ENCODE measurements at places on chromosomes 6 and 20. TPM values are rescaled to one million over a fixed set of nuclear protein-coding genes. Genes with fewer than 3 reads are reported as not detected.

The HLA-DOB gene
- total RNA-seq: under 0.01 TPM

The PRICKLE4 gene
- total RNA-seq: 6.4 TPM

DNA sequence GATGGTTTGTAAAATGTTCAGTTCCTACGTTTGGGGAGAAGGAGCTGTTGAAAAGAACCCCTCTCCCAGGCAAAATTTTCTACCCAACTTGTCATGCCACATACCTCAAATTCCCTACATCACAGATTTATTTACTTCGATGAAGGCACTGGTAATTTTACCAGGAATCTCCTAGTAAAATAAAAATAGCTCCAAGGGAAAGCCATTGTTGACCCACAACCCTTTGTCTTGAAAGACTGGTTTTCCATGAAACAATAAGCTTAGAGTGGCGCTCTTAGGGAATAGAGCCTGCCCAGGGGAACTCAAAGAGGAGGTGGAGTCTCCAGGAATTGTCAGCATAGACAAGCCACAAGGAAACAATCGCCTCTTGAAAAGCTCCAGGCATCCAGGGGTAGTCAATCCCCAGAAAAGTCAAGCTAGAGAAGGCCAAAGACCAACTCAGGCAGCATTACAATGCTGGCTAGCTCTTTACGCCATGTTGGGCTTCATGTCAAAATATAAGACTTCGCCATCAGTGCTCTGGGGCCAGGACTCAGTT, 99.2 kb upstream of the RREB1 start:
- no peak for DNase-seq

DNA sequence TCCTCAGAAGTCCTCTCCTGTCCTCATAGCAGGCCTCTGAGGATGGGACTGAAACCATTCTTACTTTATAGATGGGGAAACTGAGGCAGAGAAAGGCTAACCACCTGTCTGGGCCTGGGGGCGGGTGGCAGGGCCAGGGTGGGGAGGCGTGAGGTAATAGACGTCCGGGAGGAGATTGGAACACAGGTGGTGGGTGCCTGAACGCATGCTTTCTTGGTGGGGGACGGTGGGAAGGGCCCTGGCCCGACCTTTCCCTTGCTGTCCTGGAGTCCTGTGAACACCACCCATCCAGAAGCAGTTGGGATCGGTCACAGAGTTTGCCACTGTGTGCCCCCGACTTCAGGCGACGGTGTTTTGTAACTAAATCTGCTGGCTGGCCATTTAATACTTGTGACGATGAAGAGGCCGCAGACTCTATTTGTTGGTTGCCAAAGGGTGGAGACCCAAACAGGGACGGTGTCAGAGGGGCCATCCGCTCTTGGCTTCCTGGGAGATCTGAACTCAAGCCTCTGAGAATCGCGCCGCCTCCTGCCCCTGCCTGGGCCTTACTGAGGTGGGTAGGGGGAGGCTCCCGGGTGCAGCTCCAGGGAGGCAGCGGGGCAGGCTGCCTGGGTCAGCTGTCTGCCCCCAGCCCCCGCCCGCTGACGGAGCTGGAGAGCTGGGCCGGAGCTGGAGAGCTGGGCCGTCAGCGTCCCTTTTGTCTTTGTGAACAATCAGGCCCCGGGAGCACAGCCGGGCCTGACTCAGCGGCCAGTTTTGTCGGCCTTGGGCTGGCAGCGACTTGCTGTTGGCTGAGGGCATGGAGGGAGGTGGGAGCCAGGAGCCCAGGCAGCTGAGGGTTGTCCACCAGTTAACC, 4.1 kb downstream of the RBM38 start:
- DNase-seq: peak; percentile 73

Data from dermis microvascular lymphatic vessel endothelial cell (primary cell).